ENCODE measurements at places on chromosomes 3 and 15. TPM values are rescaled to one million over a fixed set of nuclear protein-coding genes. Genes with fewer than 3 reads are reported as not detected.

DNA sequence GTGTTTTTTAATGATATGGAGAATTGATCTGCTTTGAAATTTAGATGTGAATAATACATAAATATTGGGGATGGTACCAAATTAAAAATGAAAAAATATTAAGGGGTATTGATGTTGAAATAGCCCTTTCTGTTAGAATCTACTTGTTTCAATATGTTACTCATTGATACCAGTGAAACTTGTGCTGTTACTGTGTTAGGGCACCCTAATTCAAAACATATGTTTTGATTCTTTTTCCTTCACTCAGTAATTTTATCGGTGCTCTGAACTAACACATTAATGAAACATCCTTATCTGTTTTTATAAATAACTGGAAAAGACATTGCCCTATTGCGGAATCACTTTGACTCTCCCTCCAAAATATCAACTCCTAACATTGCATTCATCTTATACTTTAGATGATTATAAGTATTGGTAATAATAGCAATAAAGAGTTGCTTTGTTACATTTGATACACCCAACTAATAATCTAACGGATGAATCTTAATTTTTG, 52.0 kb upstream of the CCNB2 start:
- no peak for DNase-seq

PLA2G4E gene
- polyA plus RNA-seq: not detected

- peak; percentile 57 for DNase-seq
Observed at GRCh38 chr3:123090728-123091531, 24.1 kb downstream of the PDIA5 start.

DNA sequence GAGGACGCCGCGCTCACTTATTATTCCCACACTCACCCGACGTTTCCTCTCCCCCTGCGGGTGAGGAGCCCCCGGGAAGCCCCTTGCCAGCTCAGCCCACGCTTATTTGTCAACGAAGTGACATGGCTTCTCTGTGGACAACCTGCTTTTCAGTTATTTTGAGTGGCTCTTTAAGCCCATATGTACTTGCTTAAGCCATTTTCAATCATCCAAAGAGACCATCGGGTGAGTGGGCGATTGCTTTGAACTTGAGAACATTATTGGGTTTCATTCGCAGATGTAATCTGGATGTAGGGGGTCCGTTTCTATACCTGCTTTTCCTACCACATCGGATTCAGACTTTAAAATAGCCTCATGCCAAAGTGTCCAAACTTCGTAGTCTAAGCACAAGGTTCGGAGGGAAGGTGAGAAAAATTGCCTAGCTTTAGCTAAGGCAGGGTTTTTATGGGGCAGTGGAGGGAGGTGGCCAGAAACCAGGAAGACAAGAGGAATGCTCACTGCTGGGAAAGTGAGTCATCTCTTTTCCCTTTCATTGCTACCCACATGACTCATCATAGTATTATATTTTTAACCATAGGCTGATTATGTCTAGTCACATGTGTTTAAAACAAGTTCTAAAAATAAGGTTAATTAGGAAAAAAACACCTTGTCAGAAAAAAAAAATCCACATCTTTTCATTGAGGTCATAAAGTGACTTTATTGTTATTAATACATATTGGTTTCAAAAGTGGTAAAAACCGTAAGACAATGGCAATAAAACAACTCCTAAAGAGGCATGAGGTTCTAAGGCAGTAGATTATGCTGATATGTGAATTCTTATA, 773.1 kb upstream of the NR2F2 start:
- no peak for DNase-seq

CSPG5 gene
- 32.3 TPM for polyA plus RNA-seq

GRCh38 chr3:160796813-160797164, 40.8 kb downstream of the PPM1L start:
- DNase-seq: no peak

CCR9 gene
- 0.25 TPM for polyA plus RNA-seq

All from brain (organoid and tissue), 16 donors.